Islet precursor cell (in vitro differentiated cells): ENCODE measurements at places on chromosomes 2 and 18.

DNA sequence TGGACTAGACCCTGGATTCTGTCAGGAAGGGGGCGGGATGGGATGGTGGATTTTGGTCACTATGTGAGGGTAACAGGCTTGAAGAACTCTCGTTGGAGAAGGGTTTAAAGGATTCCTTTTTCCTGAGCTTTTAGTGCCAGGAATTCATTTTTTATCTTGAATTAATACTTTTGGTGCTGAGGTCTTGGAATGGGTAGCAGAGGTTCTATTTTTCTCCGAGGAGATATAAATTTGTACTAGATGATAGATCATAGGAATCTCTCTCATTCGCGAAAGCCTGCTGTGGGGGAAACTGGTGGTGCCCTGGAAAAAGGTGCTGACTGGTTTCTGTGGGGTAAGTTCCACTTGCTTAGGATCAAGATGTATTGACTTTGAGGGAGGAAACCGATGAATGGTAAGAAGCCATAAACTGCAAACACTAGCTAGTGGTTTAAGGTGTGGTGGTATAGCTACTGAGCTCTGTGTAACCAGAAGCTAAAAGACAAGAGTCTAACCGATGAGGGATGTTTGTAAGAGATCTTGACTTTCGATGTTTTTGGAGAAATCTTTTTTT, 706 bp downstream of the AGPS start:
- DNase-seq = no peak

DNA sequence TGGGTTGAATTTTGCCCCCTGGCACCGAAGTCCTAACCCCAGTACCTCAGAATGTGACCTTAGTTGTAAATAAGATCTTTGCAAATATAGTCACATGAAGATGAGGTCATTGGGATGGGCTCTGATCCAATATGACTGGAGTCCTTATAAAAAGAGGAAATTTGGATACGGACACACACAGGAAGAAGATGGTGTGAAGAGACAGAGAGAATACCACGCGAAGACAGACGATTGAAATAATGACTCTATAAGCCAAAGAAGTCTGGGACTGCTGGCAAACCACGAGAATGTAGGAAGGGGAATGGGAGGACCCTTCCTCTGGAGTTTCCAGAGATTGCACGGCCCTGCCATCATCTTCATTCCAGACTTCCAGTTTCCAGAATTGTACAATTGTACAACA, 98.6 kb downstream of the CPO start:
- no peak for DNase-seq

- no peak for DNase-seq
Observed at GRCh38 chr2:143329288-143329687, 200.1 kb downstream of the ARHGAP15 start.

GRCh38 chr2:138741851-138742250, 38.3 kb downstream of the NXPH2 start:
- no peak for DNase-seq

DNA sequence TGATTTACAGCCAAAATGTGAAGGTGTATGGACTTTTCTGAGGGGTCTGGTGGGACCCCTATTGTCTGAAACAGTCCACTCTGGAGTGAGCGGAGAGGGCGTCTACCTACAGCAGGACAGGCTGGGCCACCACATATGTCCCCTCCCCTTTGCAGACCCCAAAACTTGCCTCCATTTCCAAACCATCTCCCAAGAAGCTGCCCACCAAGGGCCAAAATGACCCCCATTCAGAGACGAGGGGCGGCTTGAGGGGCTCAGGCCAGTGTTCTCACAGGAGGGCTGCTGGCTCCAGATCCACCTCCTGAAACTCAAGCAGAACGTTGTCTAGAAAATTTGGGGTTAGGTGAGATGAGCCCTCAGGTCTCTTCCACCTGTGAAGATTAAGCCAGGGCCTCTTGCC, 161.1 kb upstream of the SALL3 start:
- no peak for DNase-seq

DNA sequence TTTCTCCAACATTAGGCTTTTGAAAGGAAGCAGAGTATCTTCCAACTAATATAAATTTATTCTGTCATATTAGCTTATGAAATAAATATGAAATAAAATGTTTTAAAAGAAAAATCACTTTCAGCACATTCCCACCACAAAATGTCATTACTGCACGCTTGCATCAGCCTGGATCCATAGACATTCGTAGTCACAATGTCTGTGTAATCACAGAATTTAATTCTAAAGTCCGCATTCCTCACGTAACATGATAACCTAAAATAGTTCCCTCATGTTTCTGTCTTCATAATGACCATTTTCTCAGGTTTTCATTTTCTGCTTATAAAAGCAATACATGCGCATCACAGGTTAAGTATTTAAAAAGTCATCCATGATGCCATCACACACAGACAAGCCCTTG, 47.1 kb downstream of the HDAC4 start:
- DNase-seq = no peak

DNA sequence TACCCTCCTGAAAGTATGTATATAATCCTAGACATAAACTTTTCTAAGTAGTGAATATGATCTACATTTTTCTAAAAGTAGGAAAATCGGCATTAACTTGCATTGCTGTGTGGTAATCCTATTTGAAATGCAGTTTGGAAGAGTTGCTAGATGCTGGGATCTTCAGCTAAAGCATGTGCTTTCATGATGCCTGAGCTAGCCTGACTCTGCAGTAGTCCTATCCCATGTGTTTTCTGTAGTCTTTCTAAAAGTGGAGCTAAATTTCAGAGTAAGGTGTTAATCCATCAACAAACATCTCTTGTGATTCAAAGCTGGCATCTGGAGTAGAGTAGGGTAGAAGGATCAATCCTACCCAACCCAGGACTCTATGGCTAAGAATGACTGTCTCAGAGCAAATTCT, 229.4 kb downstream of the THSD7B start:
- DNase-seq = no peak

DNA sequence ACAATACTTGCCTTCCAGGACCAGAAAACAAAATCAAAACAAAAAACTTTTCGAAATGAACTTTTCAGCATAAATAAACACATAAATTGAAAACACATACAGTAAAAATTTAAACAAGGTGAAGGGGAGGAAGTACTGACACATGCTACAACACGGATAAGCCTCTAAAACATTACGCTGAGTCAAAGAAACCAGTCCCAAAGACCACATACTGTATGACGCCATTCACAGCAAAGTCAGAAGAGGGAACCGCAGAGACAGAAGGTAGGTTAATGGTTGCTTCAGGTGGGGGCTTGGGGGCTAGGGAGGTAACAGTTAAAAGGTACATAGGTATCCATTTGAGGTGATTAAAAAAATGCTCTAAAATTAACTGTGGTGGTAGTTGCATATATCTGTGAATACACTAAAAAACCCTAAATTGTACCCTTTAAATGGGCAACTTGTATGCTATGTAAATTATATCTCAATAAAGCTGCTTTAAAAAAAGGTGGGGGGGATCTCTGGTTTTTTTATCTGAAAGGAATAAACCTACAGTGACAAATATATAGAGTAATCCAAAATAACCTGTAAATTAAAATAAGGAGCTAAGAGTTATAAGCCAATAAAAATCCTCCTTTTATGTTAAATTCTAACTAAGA, 7.1 kb downstream of the COX7A2L start:
- DNase-seq = no peak

DNA sequence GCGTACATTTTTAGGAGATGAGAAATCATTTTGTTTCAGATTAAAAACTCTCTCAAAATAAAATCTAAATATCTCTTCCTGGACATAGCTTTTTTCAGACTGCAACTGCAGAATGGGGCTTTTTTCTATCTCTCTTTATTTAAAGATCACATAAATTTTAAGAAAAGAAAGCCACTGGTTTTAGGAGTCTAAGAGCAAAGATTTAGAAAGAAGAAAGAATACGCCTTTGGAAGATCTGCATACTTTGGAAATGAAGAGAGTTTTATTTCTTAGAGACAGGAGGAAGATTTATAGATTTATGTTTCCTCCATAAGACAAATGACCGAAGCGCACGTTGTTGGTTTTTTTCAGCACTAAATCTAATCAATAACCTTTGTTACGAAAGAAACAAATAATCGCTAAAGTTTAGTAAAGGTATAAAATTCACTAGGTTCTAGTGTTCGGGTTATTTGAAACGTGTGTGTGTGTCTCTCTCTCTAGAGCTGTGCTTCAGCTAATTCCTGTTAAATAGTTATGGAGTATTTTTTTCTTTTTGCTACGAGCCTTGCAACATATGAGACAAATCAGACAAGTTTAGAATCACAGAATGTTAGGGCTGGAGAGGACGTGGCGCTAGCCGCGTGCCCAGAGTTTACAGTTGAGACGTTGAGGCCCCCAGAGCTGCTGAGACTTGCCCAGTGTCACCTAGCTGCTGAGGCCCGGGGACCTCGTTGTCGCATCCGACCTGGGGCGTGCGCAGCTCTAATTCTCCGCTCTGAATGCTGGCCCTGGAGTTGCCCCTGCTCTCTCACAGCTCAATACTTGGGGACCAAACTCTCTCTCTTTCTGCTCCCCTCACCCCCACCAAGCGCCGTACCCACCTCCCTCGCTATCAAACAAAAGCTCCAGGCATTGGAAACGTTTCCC, 69.9 kb downstream of the CTAGE1 start:
- no peak for DNase-seq

- DNase-seq = no peak
Observed at GRCh38 chr2:196660244-196660643, 20.7 kb downstream of the CCDC150 start.

GRCh38 chr2:232551250-232551638, 755 bp downstream of the EIF4E2 start:
- no peak for DNase-seq

GRCh38 chr2:54360055-54360792, 95.9 kb upstream of the SPTBN1 start:
- peak; percentile 77 for DNase-seq

DNA sequence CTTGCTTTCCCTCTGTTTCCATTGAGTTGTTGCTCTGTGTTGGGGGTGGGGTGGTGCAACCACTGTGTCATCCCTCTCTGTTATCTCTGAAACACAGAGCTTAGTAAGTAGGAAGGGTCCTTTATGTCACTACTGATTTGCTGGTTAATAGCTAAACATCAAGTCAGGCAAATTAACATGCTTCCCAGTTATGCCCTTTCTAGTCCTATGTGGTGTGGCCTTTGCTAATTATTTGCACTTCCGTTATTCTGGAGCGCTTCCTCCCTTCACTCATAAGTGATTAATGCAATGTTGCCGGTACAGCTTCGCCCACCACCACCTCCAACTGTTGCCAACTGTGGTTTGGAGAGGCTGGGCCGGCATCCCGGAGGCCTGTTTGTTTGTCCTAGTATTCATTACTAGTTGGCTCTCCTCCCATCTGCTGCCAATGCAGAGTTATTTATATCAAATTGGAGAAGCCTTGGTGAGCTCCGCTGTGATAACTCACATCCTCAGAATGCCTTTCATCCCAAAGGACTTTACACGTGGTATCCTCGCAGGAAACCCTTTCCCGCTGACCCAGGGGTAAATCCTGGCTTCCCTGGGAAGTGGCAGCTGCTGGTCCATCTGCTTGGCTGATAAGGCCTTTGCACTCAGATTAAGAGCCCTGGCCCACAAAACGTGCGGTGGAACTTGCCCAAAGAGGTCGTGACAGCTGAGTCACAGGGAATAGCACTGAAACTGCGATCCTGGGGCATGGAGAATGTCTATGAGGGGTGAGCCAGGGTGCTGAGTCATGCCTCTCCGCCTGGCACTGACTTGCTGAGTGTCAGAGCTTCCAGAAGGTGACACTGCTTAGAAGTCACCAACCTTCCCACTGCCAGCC, 72.0 kb upstream of the ZCCHC2 start:
- peak; percentile 92 for DNase-seq

- peak; percentile 94 for DNase-seq
Observed at GRCh38 chr2:1742681-1743395, 1.5 kb downstream of the PXDN start.

- no peak for DNase-seq
Observed at GRCh38 chr2:238286551-238286950, 1.9 kb downstream of the PER2 start.

GRCh38 chr18:73503326-73503725, 635.5 kb upstream of the NETO1 start:
- no peak for DNase-seq

DNA sequence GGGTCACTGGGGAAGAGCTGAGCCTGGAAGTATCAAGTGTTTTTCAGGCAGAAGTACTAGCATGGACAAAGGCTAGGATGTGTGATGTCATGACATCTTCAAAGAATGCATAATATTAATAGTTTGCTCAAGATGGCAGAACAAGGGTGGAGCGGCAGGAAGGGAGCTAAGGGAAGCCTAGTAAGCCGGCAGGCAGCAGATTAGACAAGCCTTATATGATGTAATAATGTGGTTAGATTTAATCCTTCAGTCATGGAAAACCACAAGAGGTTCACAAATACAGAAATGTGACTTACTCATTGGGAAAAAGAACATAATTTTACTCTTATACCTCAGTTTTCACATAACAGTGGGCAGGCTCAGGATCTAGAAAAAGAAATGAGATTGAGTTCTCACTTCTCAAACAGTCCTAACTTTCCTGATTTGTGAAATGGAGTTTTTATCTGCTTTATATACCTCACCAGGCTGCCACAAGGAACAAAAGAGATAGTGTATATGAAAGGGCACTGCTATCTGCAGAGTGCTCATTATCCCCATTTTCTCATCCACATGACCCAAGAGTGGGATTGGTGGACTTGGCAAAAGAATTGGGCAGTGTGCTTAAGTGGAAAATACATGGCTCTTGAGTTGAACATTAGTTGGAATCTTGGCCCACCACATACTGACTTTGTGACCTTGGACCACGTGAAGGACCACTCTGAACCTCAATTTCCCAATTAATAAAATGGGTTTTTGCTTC, 89.1 kb upstream of the LHCGR start:
- DNase-seq = no peak
